ENCODE measurements at places on chromosomes 3 and 15.

DNA sequence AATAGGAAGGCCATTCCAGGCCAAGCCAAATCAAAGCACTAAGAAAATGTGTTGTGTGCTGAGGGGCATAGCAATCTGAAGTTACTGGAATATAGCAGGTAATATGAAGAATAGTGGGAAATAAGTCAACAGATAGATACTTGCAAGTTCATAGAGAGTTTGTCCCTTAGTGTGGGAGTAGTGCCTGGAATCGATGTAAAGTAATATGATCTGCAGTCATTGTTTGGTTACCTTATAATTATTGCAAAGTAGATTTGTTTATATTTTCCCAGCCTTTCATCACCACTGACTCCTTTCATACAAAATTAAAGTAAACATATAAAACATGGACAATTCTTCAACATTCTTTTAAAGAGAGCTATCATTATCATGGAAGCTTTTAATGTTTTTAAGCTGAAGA, 420.9 kb upstream of the NECTIN3 start:
- DNase-seq, result no peak

DNA sequence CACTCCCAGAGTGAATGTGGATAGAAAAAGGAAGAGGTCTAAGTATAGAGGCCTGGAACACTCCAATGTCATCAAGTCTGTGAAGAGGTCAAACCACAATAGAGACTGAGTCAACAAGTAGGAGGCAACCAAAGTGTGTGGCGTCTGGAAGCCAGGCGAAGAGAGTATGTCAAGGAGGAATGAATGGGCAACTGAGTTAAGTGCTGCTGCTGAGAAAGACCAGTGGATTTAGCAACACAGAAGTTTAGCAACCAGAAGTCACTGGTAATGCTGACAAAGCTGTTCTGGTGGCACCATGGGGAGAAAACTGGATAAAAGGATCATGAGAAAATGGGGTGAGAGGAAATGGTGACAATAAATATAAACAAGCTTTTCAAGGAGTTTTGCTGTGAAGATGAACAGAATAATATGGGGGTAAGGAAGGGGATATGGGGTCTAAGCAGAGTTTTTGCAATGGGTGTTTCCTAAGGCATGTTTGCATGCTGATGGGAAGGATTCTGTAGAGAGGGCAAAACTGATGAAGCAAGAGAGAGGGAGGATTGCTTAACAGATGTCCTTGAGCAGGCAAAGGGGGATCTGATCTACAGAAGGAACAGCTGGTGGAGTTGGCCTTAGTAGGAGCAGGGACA, 38.4 kb downstream of the PCOLCE2 start:
- DNase-seq, result peak; percentile 45

DNA sequence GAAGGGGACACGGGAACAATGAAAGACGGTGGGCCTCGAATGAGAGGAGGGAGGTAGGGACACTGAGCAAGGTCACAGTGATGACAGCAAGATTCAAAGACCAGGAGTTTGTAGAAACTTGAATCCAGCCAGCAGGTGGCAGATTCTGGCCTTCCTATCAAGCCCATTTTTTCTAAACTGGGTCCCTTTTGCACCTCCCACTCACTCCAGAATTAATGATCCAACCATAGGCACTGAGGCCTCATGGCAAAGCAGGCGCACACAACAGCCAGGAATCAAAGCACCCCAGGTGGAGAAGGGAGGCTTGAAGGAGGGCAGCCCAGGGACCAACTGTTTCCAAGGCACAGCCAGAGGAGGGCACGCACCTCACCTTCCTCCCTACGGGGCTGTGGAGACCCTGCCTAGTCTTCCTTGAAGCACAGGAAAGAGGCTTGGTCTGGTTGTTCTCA, 90.2 kb downstream of the ANP32A start:
- DNase-seq, result no peak

DNA sequence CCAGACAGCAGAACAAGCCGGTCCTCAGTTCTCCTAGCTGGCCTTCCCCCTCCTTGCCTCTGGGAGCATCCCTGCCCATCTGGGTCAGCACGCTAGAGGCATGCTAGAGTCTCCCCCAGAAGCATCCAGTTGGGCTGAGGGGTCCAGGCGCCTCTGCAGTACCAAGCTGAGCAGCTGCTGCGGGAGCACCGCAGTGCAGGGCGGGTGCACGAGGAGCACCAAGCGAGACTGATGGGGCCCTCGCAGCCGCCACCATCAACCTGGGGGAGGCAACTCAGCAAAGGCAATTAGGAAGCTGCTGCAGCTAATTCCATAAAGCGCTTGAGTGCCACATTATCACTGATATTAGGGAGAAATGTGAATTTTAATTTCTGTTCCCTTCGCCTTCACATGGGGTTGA, 12.4 kb downstream of the CACNA2D3 start:
- DNase-seq, result no peak

DNA sequence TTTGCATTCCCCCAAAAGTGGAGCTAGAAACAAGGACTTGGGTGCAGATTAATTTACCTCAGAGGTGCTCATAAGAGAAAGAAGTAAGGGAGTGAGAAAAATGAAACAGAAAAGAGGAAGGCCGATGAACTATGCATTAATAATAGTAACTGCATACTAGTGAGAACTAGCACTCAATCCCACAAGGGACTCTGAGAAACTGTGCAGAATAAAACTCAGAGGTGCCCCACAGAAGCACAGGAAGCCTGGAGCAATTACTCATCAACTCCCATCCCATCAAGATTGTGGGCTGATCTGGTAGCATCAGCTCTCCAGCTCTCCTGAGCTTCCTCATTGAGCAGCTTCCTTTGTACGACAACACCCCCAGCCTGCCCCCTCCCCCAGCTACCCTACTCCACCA, 50.8 kb downstream of the CLDN18 start:
- DNase-seq, result no peak

GRCh38 chr15:81011593-81011992, 10.9 kb downstream of the TLNRD1 start:
- DNase-seq, result no peak

GRCh38 chr3:77372634-77373346, 332.9 kb downstream of the ROBO2 start:
- DNase-seq, result no peak

DNA sequence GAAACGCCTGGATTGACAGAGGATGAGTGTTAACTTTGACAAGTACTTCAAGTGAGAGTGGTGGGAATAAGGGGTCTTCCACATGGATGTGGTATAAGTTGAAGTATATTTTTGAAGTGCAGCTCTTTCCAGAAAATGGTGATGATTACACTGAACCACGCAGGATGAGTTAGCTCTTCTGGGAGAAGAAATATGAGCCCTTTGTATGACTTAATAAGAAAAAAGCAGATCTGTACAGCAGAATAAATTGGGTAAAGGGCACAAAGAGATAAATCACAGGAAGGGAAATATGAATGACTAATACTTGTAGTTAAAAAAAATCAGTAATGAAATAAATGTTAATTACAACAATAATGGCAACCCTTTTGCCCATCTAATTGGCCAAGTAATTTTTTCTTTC, 1.3 kb downstream of the CCR3 start:
- no peak for DNase-seq

- peak; percentile 52 for DNase-seq
These were observed at the start of gene PPM1M for GRCh38 chr3:52245322-52246263. PPM1M (plus strand) TSS chr3:52245759; CDS start chr3:52245825, 66 bp downstream.

DNA sequence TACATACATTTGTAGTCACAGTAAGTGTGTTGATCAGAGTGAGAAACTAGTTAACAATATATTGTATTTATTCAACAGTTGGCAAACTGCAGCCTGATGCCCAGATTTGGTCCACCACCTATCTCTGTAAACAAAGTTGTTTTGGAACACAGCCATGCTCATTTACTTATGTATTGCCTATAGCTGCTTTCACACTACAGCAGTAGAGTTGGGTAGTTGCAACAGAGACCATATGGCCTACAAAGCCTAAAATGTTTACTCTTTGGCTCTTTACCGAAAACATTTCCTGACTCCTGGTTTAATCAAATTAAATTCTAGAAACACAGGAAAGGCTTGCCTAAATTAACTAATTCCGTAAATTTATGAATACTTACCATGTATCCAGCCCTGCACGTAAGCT, 39.4 kb downstream of the CMC1 start:
- no peak for DNase-seq

GRCh38 chr3:18295171-18295920, 129.8 kb downstream of the SATB1 start:
- peak; percentile 59 for DNase-seq

GRCh38 chr3:169759256-169759655, 5.6 kb downstream of the TERC start:
- DNase-seq, result peak; percentile 82

DNA sequence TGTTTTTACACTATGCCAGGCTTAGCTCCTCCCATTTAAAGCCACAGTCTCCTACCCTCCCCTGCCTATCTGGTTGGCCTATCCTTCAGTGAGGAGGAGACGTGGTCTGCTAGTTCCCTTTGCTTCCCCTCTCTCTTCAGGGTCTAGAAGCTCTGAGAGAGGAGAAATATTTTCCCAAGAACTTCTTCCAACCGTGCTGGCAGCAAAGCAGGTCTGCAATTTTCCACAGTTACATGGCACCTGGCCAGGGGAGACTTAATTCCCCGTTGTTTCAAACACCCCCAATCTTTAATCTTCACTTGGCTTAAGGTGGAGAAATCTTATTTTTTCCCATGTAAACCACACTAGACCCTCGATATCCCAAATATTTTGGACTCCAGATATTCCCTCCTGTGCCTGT, 149.5 kb upstream of the MCTP2 start:
- no peak for DNase-seq

DNA sequence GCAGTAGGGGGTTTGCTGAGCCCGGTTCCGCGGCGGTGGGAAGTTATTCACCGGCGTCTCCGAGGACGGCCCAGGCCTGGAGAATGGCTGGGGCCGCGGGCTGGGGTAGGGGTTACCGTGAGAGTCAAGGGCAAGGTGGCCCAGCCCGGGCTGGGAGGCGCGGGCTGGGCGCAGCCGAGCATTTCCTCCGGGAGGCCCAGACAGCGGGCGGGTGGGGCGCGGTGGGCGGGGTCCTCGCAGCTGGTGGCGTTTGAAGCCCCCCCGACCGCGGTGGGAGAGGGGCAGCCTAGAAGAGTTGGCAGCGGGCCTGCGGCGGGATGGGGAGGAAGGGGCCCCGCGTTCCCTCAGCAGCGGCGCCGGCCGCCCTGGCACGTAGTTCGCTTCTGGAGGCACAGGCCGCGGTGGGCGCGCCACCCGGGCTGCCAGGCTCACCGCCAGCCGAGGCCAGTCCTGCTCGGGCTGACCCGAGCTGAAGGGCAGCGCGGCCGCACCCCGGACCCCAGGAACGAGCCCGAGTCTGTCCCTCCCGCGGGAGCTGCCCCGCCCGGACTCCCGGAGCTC, 960 bp upstream of the KLF13 start:
- DNase-seq, result no peak

GRCh38 chr3:174206607-174207192, 652.4 kb upstream of the NAALADL2 start:
- DNase-seq, result no peak

DNA sequence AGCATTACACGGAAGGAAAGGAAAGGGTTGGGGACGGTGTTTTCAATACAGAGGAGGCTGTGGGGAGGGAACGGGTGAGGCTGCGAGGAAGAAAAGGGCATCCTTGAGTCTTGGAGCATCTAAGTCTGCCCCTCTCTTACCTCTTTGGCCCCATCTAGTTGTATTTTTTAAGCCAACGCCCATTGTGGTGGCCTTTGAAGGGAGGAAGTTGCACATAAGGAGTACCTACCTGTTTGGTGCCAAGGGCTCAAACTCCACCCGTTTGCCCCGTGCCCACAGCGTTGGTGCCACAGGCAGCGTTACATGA, 146.1 kb upstream of the UMPS start:
- DNase-seq, result no peak

DNA sequence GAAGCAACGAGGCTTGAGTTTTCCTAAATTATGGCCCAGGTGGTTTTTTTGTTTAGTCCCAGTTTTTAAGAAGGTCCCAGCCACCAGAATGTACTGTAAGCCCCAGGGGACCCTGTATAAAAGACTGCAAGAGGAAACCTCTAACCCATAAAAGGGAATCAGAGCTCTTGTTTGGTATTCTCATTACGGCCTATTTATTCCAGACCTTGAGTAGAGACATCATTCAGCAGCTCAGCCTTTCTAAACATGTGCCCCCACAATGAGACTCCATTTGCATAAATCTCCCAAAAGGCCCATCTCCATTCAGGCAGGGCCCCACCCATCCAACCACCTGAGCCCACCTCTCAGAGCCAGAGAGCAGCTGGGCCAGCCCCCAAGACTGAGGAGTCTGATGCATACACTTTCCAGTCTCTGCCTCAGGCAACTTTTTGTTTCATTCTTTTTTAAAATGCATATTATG, 25.7 kb downstream of the ZDHHC3 start:
- DNase-seq, result no peak

- no peak for DNase-seq
These were observed 7.7 kb upstream of the ZNF592 start for GRCh38 chr15:84740691-84741090.

DNA sequence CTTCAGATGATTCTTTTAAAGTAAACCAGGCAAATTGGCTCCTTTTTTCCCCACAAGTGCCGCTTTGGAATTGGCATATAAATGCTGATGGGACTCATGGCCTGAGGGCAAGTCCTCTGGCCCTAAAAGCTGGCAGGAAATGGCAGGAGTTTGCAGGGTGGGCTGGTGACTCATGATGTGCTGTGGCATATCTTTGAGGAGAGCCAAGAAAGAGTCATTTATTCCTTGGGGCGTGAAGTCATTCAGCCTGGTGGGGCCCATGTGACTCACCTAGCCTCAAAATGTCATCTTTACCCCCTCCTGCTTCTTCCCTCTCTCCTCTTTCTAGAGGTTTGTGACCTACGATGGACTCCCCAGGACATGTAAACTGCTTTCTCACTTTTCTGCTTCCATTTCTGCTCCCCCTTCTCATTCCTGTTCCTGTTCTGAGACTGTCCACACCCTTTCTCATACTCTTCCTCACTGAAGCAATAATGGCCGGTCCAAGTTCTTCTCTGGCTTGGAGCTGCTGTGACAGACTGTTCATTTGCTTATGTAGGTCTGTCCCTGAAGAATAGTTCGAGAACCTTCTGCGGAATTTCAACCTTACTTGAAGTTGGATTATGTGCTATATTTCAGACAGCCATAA, 326.1 kb downstream of the SATB1 start:
- DNase-seq, result peak; percentile 45

DNA sequence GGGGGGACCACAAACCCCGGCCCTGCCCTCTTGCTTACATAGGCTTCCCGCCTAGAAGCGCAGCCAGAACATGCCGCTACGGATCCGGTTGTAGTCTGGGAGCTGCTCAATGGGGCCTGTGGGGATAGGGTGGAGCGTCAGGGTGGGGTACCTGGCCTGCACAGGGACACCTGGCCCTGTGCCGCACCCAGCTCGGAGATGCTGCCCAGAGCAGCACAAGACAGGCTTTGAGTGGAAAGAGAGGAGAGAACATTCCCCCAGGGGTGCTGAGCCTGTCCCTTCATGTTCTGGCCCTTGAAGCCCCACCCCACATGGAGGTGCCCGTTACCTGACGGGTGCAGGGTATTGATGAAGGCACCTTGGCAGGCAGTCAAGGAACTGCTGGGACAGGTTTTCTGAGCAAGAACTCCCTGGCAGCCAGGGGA, 4.0 kb upstream of the COL7A1 start:
- no peak for DNase-seq

DNA sequence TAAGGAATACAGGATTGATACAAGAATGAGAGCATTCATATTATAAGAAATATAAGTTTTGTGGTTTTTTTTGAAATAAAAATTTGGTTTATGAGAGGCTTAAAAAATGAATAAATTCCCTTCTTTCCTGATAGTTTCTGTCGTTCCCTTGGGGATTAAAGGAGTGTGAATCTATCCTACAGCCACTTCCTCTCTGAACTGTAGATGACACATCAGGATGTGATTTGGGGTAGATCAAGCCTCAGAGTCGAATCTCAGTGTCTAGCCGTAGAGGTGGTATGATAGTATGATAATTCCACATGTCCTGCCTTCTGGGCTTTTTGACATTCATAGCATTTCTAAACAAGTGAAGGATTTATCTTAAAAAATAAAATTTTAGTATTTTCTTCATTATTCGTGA, 343.1 kb downstream of the LPP start:
- DNase-seq, result no peak
